Adrenal gland (tissue), 19 donors: ENCODE measurements at places on chromosomes 7 and 10. TPM values are rescaled to one million over a fixed set of nuclear protein-coding genes. Genes with fewer than 3 reads are reported as not detected.

DNA sequence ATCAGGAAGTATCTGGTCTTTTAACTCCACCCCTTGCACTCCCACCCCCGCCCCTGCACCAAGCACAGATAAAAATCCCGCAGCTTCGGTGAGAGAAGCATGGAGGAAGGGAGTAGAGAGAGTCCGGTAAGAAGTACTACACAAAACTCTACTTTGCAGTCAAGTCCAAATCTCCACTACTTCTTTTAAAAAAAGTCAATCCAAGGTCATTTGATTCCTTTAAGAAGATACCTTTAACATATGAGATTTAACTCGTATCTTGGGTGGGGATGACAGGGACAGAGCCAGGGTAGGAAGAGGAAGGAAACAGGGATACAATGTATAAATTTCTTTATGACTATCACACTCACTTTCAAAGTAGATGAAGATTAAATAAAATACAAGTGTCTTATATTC lies 132.1 kb downstream of the NRBF2 start:
- H3K27me3 ChIP-seq = no peaks in the 10 kb centered on the region
- peak overlapping the region; percentile 74 for H3K4me3 ChIP-seq
- H3K36me3 ChIP-seq = no peaks in the 10 kb centered on the region
- peak overlapping the region; percentile 90 for H3K27ac ChIP-seq
- peaks cover 51% of the 10 kb centered on the region for H3K4me1 ChIP-seq

DNA sequence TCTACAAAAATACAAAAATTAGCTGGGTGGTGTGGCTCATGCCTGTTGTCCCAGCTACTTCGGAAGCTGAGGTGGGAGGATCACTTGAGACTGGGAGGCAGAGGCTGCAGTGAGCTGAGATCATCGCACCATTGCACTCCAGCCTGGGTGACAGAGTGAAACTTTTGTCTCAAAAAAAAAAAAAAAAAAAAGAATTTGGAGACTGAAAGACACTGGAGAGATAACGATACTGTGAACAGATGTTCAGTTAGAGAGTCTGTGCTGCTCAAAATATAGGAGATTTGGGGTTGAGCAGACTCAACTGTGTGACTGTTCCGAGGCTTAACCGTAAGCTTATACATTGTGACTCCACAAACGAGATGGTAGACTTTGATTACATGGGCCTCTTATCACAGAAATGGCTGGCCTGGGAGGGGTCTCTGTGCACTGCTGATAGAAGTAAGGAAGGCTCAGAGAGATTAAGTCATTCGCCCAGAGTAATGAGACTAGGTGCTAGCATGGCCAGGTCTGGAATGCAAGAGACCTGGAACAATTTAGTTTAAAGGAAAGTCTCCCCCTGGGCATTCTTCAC lies 19.4 kb downstream of the WBP1L start:
- no peaks in the 10 kb centered on the region for H3K27me3 ChIP-seq
- H3K4me1 ChIP-seq = peaks cover 46% of the 10 kb centered on the region
- H3K27ac ChIP-seq = no peak overlapping the region
- no peaks in the 10 kb centered on the region for H3K36me3 ChIP-seq

DNA sequence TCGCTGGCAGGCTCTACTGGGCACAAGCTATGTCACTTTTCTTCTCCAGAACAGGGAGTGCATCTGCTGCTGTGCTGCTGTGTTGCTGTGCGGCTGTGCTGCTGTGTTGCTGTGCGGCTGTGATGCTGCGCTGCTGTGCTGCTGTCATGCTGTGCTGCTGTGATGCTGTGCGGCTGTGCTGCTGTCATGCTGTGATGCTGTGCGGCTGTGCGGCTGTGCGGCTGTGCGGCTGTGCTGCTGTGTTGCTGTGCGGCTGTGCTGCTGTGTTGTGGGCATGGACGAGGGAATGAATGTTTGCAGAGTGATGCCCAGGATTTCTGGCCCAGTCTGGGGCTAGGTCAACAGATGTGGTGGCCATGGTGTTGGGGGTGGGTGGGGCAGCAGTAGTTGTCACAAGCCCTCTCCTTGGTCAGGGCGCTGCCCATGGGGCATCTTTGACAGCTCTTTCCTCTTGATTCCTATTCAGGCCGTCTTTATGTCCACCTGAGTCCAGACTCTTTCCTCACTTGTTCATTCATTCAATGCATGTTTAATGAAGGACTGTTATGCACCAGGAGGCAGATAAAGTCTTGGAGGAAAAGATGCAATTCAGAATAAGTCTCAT lies 55.6 kb downstream of the C10orf120 start:
- H3K36me3 ChIP-seq = no peaks in the 10 kb centered on the region
- no peaks in the 10 kb centered on the region for H3K4me1 ChIP-seq
- no peaks in the 10 kb centered on the region for H3K27me3 ChIP-seq
- H3K27ac ChIP-seq = no peak overlapping the region
- no peak overlapping the region for H3K4me3 ChIP-seq
- DNase-seq = no peak

DNA sequence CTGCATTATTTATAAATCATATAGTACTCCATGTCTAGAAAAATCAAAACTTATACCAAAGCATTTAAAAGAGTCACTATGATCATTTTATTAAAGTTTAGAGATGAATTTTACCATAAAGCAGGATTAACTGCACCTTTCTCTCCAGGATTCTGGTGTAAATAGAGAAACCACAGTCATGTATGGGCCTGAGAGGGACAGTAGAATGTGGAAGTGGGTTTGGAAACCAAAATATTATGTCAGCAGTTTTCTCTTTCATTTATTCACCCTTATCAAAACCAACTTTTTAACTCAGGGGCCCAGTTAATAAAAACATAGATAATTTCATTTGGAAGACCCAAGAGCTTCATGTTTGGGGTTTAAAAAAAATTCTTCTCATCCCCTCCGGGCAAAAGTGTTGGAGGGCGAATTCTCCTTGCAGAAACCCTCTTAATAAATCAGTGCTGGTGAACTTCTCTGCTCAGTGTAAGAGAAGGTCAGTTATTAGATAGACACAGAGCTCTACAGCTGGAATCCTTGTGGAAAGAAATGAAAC lies 266.2 kb downstream of the CREB5 start:
- no peak for DNase-seq
- no peak overlapping the region for H3K4me3 ChIP-seq
- no peaks in the 10 kb centered on the region for H3K36me3 ChIP-seq
- no peaks in the 10 kb centered on the region for H3K4me1 ChIP-seq

Gene DAGLB
- 41.0 TPM for total RNA-seq

Gene CLCN1
- total RNA-seq = not detected

Gene TAS2R4
- 0.41 TPM for total RNA-seq

Gene MYH16
- total RNA-seq = not detected

Gene HOXA11
- total RNA-seq = not detected

Gene CYP2C19
- not detected for total RNA-seq

GRCh38 chr10:48332166-48332870 lies 25.8 kb downstream of the MAPK8 start:
- no peak for DNase-seq
- H3K36me3 ChIP-seq = no peaks in the 10 kb centered on the region
- H3K4me3 ChIP-seq = no peak overlapping the region
- H3K4me1 ChIP-seq = peaks cover 3% of the 10 kb centered on the region

GRCh38 chr7:106417273-106417902 lies 132.6 kb upstream of the NAMPT start:
- no peaks in the 10 kb centered on the region for H3K36me3 ChIP-seq
- no peak overlapping the region for H3K4me3 ChIP-seq
- H3K27me3 ChIP-seq = no peaks in the 10 kb centered on the region
- no peak overlapping the region for H3K27ac ChIP-seq
- peaks cover 10% of the 10 kb centered on the region for H3K4me1 ChIP-seq

Gene CCDC7
- 17.2 TPM for total RNA-seq

Gene ARID5B
- total RNA-seq = 22.8 TPM

- no peak overlapping the region for H3K4me3 ChIP-seq
- no peaks in the 10 kb centered on the region for H3K27me3 ChIP-seq
- no peaks in the 10 kb centered on the region for H3K36me3 ChIP-seq
- peaks cover 12% of the 10 kb centered on the region for H3K4me1 ChIP-seq
- DNase-seq = no peak
- H3K27ac ChIP-seq = no peak overlapping the region
These were observed 84.5 kb downstream of the DIP2C start for GRCh38 chr10:604716-605631.

DNA sequence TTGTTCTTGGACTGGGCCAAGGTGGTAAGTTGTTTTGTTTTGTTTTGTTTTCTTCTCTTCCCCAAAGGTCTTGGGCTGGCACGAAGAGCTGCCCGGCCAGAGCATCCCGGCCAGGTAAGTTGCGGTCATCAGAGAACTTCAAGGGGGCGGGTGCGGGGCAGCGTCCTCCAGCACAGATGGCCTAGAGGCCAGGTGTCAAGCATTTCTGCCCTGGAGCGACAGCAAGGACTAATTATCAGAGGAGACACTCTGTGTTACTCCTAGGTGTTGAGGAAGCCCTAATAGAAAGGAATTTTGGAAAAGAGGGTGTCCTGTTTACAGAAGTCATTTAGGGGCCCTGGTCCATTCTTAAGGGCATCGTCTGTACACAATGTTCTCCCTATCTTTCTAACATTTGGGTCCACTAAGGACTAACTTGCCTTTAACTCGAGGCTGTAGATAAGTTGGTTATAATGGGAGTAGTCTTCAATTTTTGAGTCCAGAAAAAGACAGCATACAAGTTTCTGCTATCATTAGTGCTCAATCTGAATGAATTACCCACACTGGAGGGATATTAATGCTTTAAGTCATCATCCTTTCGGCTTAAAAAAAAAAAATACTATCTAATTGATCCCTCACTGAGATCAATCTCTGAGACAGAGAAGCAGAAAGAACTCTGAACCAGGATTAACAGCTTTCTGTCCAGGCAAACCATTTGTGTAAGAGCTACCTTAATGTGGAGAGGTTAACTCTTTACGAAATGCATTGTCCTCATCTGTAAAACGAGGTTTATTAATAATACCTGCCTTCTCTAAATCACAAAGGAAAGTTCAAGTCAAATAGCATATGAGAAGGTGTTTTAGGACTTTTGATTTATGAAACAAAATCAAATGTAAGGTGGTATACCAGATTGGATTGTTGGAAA lies 1.5 kb downstream of the ITGB8 start:
- no peak for DNase-seq
- no peaks in the 10 kb centered on the region for H3K27me3 ChIP-seq
- no peak overlapping the region for H3K4me3 ChIP-seq
- no peaks in the 10 kb centered on the region for H3K36me3 ChIP-seq
- H3K27ac ChIP-seq = no peak overlapping the region

- H3K4me3 ChIP-seq = no peak overlapping the region
- no peaks in the 10 kb centered on the region for H3K36me3 ChIP-seq
- no peak overlapping the region for H3K27ac ChIP-seq
These were observed 124.9 kb downstream of the CLEC2L start for GRCh38 chr7:139648391-139648861.

DNA sequence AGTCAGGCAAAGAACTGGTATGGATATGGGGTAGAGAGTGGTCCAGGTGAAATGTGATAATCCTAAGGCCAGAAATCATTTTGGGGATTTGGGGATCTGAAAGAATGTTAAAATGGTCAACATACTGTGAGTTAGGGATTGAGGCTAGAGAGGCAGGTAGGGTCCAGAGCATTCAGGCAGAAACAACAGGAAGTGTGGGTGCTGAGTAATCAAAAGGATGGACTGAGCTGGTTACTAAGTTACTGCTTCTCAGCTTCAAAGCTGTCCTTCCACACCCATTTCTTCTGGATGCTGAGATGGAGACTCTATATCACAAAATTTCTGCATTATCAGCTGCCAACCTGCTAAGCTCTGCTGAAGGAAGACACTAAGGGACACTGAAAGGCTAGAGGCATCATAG lies 30.6 kb upstream of the PRKCQ start:
- H3K4me1 ChIP-seq = no peaks in the 10 kb centered on the region
- DNase-seq = no peak
- H3K36me3 ChIP-seq = no peaks in the 10 kb centered on the region
- H3K27me3 ChIP-seq = no peaks in the 10 kb centered on the region

- no peaks in the 10 kb centered on the region for H3K4me1 ChIP-seq
- H3K4me3 ChIP-seq = no peak overlapping the region
- H3K27ac ChIP-seq = no peak overlapping the region
These were observed 136.7 kb downstream of the HECW1 start for GRCh38 chr7:43248961-43249822.

GRCh38 chr10:84352251-84352842 lies 24.0 kb downstream of the CCSER2 start:
- peaks cover 3% of the 10 kb centered on the region for H3K4me1 ChIP-seq
- H3K27me3 ChIP-seq = no peaks in the 10 kb centered on the region
- no peaks in the 10 kb centered on the region for H3K36me3 ChIP-seq
- DNase-seq = peak; percentile 49

GRCh38 chr10:78890506-78890905 lies 178.3 kb upstream of the ZMIZ1 start:
- H3K27ac ChIP-seq = no peak overlapping the region
- H3K4me1 ChIP-seq = no peaks in the 10 kb centered on the region
- no peaks in the 10 kb centered on the region for H3K27me3 ChIP-seq
- no peak for DNase-seq

DNA sequence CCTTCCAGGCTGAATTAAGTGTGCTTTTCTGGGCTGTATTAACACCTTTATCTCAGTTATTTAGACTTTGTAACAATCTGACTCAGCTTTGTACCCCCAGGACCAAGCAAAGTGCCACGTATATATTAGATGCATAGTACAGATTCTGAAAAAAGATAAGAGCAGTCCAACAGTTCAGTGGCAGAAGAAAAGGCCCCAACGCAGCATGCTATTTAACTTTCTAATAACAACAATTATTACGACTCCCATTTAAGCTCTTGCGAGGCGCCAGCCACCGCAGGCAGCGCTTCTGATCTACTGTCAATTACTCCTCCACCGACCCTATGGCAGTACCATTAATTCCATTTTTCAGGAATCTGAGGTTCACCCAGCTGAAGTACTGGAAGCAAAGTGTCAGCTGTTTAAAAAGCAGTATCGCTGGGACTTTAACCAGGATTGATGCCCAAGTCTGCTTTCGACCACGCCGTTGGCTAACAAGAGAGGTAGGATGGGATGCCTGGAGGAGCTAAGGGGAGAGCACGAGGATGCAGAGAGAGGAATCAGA lies 638 bp downstream of the LIPA start:
- peak overlapping the region; percentile 94 for H3K4me3 ChIP-seq
- no peaks in the 10 kb centered on the region for H3K36me3 ChIP-seq
- peak overlapping the region; percentile 85 for H3K27ac ChIP-seq
- DNase-seq = no peak

GRCh38 chr7:152851881-152852417 lies 92.4 kb downstream of the ACTR3B start:
- H3K27ac ChIP-seq = no peak overlapping the region
- no peaks in the 10 kb centered on the region for H3K27me3 ChIP-seq
- H3K4me3 ChIP-seq = no peak overlapping the region

DNA sequence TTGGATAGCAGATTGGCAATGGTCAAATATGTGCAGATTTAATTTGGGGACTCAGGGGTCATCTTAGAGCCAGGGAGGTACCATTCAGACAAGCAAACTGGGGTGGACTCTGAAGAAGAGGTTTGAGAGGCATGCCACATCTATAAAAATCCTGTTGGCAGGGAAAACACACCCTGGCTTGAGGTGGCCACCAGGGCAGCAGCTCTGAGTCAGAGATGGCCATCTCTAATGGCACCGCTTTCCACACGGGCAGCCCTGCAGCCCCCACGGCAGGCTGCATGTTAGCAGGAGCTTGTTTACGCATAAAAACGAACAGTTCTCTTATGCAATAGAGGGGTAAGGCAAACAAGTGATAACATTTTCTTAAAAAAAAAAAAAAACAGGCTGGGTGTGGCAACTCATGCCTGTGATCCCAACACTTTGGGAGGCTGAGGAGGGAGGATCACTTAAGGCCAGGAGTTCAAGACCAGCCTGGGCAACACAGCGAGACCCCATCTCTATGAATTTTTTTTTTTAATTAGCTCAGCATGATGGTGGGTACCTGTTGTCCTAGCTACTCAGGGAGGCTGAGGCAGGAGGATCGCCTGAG lies 14.9 kb downstream of the DLG5 start:
- H3K4me1 ChIP-seq = peaks cover 78% of the 10 kb centered on the region
- DNase-seq = peak; percentile 89
- H3K36me3 ChIP-seq = no peaks in the 10 kb centered on the region
- H3K27ac ChIP-seq = peak overlapping the region; percentile 88
- no peak overlapping the region for H3K4me3 ChIP-seq
